ENCODE measurements at places on chromosomes 4 and X.

GRCh38 chrX:121301356-121301755, 253.9 kb downstream of the GLUD2 start:
- no peak for DNase-seq

GRCh38 chr4:132266374-132266773, 882.7 kb upstream of the PCDH10 start:
- no peak for DNase-seq

- DNase-seq: no peak
Measured at GRCh38 chr4:7266525-7267292, 74.4 kb downstream of the SORCS2 start.

GRCh38 chr4:73194064-73194463, 64.5 kb downstream of the ANKRD17 start:
- DNase-seq: no peak

- DNase-seq: no peak
Measured at GRCh38 chr4:121541696-121542095, 155.1 kb downstream of the ANXA5 start.

DNA sequence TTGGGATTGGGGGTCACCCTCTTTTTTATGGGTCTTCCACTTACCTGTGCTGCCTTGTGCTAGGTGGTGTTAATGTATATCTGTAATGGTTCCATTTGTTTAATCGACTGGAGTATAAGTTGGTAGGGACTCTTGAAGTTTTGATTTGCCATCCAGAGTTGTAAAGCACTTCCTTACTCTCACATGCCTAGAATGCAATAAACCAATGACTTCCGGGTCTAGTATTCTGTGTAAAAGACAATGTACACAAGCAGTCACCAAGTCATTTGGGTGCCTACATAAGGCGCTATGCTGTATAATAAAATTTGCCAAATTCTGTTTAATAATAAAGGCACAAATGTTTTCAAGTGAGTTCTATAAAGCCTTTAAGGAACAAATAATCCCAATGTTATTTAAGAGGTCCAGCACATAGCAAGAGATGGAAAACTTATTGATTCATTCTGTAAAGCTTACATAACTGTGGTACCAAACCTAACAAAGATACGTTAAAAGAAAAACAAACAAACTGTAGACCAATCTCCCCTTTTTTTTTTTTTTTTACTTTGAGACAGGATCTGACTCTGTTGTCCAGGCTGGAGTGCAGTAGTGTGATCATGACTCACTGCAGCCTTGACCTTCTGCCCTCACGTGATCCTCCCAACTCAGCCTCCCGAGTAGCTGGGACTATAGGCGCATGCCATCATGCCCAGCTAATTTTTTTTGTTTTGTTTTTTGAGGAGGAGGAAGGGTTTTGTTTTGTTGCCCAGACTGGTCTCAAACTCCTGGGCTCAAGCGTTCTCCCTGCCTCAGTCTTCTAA, 41.5 kb upstream of the HPRT1 start:
- no peak for DNase-seq

DNA sequence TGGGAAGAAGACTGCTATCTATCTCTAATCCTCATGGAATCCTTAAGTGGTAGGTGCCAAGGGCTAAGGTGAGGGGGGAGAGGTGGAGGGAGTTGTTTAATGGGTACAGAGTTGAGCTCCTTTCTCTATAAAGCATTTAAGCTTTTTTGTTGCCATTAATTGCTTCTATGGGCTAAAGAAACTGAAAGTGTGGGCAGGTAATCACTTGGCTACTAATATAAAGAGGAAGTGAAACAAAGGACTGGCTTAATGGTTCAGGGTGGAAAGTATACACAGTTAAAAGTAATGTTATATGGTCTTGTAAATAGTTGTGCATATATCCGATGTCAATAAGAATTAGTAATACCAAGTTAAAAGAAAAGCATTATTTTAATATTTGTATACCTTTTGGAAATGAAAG, 83.9 kb downstream of the POLA1 start:
- DNase-seq: no peak

All from DMS 273 treated with DMSO at 0.1 percent for 48 hours (cell line).